NCI-H446 treated with DMSO at 0.1 percent for 48 hours (cell line): ENCODE measurements at places on chromosomes 11 and 22.
A peak's percentile ranks its signal among the peaks of the same experiment; 100 is the strongest.

GRCh38 chr11:120985718-120986569 is 38.0 kb upstream of the TBCEL start:
- DNase-seq = no peak

DNA sequence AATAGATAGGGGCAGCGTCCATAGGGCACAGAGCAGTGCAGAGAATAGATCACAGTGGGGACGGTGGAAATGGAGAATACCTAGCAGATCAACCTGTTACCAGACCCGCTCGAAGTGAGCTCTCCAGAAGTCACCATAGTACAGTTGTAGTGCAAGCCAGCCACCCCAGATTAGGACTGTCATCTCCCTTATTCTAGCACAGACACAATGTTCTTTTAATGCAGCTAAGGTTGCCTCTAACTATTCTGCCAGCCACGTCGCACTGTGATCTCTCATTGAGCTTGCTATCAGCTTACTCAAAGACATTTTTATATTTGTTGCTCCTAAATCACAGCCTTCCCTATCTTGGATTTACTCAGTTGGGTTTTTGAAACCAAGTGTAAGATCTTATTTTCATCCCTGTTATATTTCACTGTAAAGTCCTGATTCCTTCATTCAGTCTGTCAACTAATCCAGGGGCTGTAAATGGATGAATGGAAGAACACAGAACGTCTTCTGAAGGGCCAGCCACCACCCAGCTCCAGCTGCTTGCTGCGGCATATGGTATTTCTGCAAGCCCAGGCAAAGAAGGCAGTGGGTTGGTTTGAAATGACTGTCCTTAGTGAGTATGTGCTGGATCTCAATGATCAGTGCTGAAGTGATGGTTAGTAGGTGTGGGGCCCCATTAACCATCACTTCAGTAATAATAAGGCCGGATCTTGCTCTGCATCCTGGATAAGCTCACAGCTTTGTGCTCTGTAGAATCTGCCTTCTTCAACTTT is 3.4 kb downstream of the PARVA start:
- DNase-seq = no peak

DNA sequence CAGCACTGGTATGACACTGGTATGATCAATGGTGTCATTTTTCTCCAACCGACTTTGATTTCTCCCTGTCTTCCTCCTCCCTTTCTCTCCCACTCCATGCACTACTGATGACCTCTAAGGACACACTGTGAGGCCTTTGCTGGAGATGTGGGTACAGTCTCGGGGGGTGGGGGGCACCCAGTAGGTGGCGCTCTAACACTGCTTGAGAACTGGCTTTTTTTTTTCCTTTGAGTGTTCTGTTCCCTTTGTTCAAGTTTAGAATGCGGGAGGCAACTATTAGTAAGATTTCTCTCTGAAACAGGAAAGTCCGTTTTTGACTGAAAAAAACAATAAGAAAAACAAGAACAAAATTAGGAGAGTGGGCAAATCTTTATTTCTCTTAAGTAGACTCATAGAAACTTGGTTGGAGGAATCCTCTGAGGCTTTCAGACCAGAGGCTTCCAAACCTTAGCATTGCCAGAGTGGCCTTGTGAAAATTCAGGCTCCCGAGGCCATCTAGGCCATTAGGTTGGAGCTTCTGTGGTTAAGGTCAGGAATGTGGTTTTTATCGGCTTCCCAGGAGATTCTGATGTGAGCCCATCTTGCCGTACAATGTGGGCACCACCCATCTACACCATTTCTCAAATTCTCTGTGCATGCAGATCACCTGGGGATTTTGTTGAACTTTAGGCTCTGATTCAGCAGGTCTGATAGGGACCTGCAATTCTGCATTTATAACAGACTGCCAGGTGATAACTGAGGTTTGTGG is 43.2 kb downstream of the PANX1 start:
- DNase-seq = no peak

DNA sequence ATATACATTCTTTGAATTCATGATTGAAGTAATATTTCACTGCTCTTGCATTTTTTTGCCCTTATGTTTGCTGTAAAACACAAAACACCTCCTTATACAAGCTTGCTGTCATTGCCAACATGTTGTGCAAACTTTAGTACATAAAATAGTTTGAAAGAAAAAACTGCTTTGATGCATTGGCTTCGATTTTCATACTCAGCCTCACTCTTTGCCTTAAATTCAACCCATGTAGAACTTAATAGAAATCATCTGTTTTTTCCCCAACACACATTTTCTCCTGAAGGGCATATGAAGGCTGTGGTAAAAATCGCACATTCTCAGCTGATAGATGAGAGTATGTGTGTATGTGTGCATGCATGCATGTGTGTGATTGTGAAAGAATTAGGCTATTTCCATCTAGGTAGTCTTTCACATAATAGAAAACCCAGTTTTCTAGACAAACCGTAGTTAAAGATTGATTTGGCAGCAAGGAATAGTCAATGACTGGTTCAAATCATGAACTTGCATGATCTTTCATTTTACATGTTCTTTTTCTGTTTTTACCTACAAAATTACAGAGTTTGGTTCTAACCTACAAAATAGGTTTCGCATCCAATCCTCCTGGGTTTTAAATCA is 72.8 kb upstream of the MTMR2 start:
- DNase-seq = no peak

DNA sequence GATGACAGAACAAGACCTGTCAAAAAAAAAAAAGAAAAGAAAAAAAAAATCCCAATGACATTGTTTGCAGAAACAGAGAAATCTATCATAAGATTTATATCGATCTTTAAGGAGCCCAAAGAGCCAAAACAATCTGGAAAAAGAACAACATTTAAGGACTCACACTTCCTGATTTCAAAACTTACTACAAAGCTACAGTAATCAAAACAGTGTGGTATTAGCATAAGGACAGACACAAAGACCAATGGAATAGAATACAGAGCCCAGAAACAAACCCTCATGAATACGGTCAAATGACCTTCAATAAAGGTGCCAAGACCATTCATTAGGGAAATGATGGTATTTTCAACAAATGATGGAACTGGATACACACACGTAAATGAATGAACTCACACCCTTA is 12.2 kb downstream of the ARVCF start:
- DNase-seq = no peak

DNA sequence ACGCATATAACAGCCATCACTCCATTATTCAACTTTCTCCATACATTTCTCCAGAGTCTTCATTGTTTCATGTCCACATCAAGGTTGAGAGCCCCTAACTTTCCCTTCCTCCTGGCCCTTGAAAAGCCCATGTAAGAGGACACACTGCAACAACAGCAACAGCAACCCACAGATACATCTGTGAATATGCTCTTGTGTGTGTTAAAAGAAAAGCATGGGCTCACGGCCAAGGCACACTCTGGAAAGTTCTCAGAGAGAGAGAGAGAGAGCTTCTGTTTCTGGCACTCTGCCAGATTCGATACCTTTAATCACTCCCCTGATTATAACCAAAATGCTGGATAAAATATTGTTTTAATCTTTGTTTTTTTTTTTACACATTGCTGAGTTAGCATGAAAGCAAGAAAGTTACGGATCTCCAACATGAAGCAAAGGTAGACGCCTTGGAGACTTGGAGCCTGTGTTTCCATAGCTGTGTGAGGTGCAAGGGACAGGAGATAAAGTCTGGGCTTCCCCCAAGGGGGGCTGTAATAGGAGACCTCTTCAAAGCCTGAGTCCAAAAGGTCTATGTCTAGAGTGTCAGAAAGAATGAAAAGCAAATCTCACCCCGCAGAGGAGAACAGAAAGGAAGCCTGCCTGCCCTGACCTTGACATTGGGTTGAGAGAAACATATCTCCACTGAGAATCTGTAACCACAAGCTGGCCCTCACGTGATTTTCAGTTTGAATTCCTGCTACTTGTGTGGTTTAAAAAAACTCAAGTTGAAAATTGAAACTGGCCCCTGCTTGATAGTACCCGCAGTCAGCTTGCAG is 33.7 kb upstream of the MPPED1 start:
- no peak for DNase-seq

GRCh38 chr11:27173545-27173944 is 132.9 kb downstream of the BBOX1 start:
- no peak for DNase-seq

GRCh38 chr11:64846998-64847666 is 2.7 kb upstream of the CDC42BPG start:
- peak; percentile 80 for DNase-seq

- no peak for DNase-seq
These were observed 12.8 kb downstream of the NFAM1 start for GRCh38 chr22:42419243-42419881.

DNA sequence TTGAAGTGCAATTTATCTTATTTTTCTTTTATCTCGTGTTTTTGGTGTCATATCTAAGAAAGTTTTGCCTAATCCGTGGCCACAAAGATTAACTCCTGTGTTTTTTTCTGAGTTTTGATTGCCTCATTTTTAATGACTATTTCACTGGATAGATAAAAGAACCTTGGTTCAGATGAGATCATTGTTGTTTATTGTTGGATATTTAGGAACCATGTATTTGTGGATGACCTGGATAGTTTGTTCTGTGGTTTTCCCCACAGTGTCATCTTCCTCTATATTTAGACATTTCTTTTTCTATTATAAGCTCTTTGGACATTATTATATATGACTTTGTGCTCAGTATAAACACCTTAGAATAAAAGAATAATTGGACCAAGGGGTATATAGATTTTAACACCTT is 37.2 kb downstream of the PPP6R3 start:
- no peak for DNase-seq

- DNase-seq = no peak
These were observed 226.6 kb upstream of the TENM4 start for GRCh38 chr11:79667380-79667779.

GRCh38 chr11:65530157-65530496 is 5.2 kb downstream of the SCYL1 start:
- no peak for DNase-seq

DNA sequence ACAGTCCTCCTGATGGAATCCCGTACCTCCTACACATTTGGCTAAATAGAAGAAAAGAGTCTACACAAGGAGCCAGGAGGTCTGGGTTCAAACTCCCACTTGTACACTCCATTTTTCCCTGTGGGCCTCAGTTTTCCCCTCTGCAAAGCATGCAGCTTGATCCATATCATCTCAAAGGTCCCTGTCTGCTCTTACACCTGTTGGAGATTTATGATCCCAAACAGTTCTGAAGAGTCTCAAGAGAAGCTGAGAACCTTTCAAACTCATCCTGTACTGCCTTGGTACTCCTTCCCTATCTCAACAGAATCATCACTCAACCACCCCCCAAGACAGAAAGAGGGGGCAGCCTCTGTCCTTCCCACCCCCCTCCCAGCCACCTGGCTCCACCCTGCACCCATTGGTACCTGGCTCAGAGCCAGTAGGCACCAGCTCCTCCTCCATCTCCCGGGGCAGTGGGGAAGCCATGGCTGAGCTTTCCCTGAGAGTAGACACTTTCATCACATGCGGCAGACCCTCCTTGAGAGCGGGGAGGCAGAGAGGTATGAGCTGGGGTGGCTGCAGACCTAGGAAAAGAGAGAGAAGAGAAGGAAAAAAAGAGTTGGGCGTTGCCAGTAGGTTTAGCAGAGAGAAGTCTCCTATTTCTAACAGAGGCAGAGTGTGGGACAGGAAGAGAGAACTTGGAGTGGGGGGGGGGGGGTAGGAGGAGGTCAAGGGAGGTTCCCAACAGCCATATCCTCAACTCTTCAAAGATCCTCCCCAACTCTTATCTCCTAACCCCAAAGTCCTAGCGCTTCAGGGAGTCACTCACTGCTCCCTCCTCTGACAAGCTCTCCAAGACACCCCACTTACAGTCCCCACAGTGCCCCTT is 3.1 kb downstream of the TNKS1BP1 start:
- DNase-seq = no peak

- DNase-seq = no peak
These were observed 357.4 kb downstream of the INSC start for GRCh38 chr11:15471895-15472799.

GRCh38 chr11:18745251-18745650 is 19.3 kb upstream of the IGSF22 start:
- DNase-seq = no peak

DNA sequence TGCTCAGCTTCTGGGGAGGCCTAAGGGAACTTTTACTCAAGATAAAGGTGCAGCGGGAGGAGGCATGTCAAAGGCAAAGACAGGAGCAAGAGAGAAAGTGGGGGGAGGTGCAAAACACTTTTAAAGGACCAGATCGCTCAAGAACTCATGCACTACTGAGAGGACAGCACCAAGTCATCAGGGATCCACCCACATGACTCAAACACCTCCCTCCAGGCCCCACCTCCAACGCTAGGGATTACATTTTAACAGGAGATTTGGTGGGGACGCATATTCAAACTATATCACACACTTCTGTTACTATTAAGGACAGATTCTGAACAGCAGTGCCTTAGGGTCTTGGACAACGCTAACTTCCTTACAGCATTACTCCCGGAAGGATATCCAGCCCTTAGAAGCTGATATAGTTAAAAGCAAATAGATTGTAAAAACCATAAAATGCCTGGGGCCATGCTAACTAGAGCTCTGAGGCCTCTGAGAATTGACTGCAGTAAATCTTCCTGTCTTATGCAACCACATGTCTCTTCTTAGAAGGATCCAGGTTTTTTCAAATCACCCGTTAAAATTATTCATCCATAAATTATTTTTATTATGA is 16.7 kb upstream of the ZC3H12C start:
- no peak for DNase-seq

DNA sequence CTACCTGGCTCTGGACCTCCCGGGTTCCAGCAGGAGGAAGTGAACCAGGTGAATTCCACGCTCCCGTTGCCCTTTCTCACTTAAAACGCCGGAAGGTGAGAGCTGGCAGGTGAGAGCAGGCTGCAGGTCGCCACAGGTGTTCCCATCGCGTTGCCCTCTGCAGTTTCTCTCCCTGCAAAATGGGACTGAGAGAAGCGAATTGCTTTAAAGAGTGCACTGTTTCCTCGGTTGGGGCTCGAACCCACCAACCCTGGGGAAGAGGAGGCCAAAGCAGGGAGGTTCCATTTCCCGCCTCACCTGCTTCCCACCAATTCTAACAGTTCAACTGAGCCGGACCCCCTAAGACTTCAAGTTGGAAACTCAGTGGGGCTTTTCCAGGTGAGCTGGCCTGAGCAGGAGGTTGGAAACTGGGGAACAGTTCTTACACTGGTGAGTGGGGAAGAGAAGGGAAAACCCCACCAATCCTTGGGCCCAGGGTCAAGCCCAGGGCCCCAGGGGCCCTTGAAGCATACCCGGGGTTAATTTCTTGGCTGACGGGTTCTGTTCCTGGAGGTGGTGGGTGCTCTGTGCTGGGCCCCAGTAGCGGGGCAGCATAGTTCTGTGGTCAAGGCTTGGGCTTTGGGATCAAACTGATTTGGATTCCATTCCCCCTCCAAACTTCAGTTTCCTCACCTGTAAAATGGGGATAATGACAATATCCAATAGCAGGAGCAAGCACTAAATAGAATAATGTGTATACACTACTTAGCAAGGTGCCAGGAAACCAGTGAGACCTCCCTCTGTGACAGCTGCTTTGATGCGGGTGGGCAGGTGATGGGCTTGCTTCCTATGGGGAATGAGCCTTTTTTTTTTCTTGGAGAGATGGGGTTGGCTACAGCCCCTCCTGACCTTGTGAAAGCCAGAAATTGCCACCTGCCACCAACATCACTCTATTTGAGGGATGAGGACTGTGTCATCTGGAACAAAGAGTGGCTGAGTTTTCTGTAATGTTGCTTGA is 788 bp downstream of the CD82 start:
- no peak for DNase-seq

- DNase-seq = no peak
These were observed 698.5 kb downstream of the KCNA4 start for GRCh38 chr11:29318134-29318845.
